ENCODE measurements at places on chromosomes 2 and 18.

- DNase-seq = no peak
Measured at GRCh38 chr2:15976354-15976753, 36.0 kb downstream of the MYCN start.

DNA sequence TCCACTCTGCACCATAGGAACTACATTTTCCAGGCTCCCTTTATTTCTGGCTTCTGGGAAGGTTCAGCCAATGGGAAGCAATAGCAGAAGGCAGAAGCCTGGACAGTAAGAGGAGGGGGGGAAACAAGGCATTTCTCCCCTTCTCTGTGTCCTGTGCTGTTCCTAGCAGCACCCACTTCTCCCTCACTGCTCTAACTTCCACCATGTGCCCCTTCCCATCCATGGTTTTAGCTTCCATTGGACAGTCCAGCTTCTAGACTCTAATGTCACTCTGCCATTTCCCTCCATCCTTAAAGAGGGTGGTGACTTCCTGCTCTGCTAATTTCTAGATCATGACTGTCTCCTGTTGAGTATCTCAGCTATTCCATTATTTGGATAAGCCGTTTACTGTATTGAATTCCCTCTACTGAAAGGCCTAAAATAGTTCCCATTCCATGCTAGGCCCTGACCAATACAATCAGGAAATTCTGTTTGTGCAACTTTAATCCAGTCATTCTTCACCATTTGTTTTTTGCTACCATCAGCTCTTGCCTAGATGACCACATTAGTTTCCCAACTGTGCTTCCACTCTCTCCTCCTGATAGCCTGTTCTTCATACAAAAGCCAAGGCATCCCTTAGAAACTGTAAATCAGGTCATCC lies 20.8 kb upstream of the LYPD1 start:
- DNase-seq = no peak

DNA sequence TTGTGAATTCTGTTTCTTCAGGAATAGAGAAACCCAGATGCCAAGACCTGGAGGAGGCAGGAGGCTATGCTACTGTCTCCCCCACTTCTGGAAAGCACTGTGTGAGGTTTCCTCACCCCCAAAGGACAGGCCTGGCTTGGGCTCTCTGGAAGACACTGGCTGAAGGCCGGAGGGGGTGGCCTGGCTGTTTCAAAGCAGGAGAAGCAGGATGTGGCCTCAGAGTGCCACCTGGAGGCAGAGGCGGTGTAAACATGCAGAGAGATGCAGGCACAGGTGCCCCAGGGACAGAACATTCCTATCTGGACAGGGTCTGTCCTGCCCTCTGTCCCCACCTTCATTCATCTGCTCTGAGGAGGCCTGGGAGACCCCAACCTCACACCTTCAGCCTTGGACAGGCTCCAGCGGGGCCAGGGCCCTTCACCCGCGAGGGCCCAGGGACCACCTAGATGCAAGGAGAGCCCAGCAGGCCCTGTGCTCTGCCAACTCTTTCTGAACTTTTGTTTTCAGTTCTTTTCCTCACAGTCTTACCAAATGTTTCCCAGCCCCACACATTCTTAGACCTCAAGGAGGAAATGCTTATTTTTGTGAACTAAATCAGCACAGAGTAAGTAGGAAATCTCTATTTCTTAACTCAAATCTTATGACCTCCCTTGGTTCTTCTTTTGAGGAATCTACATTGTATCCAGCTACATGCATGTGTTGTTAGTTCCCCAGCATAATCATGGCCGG lies 79.2 kb downstream of the LONRF2 start:
- DNase-seq = peak; percentile 24

DNA sequence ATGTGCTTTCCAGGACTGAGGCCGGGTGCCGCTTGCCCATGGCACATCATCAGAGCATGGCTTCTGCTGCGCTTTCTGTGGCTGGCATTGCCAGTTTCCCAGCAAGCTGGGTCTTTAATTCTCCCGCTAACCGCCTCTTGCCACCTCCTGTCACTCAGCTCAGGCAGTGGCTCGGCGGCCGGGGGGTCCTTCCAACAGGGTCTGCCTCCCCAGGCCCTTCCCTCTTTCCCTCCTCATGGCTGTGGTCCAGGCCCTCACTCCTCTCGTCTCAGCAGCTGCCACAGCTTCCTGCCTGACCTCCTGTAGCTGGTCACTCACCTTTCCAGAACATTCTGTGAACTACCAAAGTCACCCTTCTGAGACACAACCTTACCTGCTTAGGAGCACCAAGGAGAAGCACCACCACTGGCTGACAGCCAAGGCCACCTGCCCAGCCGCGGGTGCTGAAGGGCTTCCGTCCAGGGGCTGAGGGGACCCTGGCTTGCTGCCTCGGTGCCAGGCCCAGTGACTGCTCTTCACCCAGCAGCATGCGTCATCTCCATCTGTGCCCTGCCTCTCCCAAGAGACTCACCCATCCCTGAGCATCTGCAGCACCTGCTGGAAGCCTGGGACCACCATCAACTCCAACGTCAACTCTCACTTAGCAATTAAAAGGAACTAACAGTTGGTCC lies 22.6 kb downstream of the CHMP1B start:
- no peak for DNase-seq

GRCh38 chr2:191995285-191995684 lies 148.4 kb upstream of the CAVIN2 start:
- no peak for DNase-seq

DNA sequence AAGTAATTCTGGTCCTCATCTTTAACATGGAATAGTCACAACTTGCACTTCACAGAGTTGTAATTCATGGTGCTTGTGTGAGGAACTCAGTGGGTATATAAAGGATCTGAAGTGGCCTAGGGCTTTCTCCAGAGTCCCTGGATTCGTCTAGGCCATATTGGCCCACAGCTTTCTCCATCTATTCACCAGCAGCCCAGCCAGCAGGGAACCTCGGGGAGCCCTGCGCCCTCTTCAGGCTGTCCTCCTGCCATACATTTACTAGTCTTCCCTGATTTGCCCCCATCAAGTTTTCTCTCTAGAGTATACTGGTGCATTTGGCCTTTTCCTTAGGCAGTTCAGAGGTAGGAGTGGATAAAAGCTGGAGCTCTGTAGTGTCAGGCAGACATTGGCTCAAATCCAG lies 278.3 kb downstream of the MYCN start:
- DNase-seq = no peak

DNA sequence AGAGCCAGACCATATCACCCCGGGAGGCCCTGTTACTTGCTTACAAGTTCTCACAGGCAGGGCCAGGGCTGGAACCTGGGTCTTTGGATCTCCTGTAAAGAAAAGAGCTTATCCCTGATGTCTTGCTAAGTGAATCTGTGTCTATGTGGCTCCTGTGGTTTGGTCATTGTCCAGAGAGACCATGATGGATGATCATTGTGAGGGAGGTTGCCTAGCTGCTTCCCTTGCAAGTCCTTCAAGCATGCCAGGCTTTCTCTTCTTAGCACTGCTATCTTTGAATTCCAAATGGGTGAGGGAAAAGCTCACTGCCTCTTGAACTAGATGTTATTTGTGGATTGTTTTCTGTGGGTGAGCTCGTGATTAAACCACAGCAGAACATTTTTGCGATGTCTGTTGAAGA lies 151.6 kb downstream of the FSHR start:
- no peak for DNase-seq
